ENCODE measurements at places on chromosomes 6 and 20. TPM values are rescaled to one million over a fixed set of nuclear protein-coding genes. Genes with fewer than 3 reads are reported as not detected.

The FRK gene
- total RNA-seq = 1.2 TPM

The AP5S1 gene
- 22.5 TPM for total RNA-seq

The GGTLC1 gene
- total RNA-seq = not detected

The DEFB124 gene
- total RNA-seq = 2.1 TPM

All from pericardium fibroblast (primary cell).